ENCODE measurements at places on chromosomes 13 and 19.

DNA sequence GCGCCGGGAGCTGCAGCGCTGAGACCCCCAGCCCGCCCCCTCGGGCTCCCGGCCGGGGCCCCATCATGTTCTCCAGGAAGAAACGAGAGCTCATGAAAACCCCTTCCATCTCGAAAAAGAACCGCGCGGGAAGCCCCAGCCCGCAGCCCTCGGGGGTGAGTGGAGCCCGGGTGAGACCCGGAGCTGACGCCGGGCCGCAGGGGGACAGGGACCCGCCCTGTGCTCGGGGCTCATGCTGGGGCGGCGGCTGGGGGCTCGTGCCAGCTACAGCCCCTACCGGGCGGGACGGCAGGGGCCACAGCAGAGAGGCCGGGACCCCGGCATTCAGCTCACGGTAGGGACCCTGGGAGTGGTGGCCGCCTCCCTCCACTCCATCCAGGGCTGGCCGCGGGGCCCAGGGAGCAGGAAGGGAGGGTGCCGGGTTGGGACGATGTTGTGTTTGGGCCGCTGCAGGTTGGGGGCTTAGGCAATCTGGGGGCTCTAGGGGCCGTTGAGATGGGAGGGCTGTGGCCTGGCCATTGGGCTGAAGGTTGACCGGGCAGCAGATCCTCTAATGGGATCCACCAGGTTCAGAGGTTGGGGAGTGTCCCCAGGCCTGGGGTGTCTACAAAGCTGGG lies 482 bp downstream of the ARHGAP45 start:
- no peak for DNase-seq

DNA sequence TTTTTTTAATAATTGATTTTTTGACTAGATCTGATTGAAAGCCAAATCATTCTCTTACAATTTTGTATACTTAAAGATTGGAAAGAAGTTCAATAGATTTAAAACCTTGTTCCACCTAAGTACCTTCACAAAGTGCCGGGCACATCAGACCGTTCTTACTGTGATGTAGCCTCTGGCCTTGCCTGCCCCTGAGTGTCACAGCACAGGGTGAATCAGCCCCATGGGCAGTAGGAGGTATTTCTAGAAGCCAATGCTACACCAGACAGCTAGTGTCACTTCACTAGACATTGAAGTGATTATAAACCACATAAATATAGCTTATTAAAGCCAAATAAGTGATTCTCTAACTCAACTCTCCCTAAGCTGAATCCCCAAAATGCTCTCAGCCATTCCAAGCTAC lies 131.3 kb downstream of the LACC1 start:
- DNase-seq = no peak

DNA sequence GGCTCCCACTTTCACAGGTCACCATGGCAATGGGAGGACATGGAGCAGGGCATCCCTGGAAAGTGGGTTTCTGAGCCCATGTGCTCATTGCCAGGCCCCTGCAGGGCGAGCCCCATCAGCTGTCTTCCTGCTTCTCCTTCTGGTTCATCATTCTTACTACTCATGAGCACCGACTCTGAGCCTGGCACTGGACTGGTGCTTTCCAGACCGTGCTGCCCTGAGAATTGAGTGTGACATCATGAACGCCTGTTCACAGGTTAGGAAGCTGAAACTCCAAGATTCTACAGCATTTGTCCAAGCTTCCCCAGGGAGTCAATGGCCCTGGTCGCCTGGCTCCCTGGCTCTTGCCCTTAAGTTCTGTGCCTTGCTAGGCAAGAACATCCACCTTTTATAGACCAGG lies 210.4 kb upstream of the ZNF536 start:
- DNase-seq = no peak

GRCh38 chr19:7533281-7533885 lies 2.1 kb upstream of the PNPLA6 start:
- DNase-seq = no peak

DNA sequence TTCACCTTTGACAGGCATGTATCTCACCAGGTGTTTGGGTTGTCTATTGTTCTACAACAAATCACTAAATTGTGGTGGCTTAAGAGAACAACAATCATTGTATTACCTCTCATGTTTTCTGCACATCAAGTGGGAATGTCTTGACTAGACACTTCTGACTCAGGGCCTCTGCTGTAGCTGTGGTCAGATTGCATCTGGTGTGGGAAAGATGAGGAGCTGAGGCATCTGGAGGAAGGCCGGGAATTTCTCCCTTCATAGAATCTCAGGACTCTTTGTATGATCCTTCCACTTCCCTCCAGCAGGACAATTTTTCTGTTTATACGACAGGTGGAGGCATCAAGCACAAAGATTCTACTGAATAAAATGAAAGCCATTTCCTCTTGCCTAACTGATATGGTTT lies 511.8 kb upstream of the NBEA start:
- DNase-seq = no peak

DNA sequence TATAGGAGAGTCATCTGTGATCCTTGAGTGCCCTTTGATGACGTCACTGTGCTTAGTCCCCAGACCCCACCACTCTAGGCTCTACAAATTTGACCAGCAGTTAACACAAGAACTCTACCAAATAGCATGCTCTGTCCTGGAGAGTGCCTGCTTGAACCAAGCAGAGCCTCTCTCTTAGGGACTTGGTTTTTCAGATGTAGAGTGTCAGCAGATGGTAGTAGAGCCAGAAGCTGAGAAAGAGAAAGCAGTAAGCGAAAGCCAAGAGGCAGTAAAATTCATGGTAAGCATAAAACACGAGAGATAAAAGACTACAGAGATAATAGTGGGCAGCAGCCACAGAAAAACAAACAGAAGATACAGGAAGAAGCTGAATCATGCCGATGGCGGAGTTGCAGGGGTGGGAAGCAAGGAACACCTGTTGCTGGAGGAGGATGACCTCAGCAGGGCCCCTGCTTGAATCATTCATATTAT lies 193.3 kb downstream of the SLC7A1 start:
- no peak for DNase-seq

DNA sequence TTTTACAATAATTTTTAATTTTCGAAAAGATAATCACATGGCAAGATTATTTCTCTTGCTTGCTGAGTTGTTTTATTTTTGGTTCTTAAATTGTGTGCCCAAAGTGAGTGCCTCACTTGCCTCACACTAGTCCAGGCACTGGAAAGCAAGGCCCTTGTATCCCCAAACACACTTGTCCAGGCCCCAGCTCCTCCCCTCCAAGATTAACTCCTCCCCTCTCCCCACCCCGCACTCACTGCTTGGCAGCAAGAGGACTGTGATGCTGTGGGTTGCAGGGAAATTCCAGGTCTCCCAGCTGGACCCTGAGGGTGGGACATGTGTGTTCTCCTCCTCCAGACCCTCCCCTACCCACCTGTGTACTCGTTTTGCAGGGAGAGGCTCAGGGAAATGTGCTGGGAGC lies 3.9 kb downstream of the SIGLEC12 start:
- DNase-seq = no peak

DNA sequence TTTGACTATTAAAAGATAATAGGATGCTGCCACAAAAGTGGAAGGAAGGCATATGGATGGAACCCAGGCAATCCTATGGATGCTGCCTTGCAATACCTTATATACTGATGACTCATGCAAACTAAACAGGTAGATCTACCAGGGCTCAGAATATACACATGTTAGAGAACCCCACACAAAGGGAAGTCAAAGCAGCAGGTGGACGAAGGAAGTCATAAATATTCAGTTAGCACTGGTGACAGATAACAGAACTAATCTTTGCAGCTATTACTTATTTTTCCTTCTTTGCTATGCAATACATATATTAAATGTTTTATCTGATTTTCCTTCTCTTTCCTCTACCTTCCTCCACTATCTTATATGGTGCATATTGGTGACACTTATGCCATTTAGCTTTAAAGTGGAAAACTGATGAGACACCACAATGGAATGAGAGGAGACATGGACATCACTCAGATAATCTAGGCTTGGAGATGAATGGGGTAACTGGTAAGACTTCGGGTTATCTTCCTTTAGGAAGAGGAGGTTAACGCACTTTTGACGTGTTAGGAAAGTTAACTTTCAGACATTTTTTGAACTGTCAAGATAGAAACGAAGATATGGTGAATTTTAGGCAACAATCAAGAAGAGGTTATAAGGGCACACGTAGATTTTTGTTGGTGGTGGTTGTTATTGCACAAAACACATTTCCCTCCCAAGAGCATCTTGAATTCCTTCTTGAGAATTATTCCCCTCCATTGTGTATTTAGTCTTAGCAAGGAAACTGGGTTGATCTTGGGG lies 39.8 kb upstream of the MBNL2 start:
- no peak for DNase-seq

- no peak for DNase-seq
These were observed 39.9 kb downstream of the FBN3 start for GRCh38 chr19:8109455-8109854.

DNA sequence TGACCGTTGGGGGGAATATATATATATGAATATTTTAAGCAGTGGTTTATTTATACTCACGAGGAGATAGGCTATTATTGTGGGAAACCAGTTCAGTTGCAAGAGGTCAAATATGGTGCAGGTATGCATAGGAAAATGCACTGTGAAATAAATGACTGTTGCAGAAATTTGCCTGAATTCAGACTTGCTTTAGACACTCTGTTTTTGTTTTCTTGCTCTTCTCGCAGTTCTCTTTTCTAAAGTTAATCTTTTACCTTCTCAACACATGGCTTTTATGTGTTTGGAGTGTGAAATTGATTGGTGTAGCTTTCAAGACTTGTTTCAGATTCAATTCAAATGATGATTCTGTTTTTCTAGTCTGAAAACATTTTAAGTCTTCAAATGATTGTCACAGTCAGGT lies 109.7 kb downstream of the LRCH1 start:
- no peak for DNase-seq

DNA sequence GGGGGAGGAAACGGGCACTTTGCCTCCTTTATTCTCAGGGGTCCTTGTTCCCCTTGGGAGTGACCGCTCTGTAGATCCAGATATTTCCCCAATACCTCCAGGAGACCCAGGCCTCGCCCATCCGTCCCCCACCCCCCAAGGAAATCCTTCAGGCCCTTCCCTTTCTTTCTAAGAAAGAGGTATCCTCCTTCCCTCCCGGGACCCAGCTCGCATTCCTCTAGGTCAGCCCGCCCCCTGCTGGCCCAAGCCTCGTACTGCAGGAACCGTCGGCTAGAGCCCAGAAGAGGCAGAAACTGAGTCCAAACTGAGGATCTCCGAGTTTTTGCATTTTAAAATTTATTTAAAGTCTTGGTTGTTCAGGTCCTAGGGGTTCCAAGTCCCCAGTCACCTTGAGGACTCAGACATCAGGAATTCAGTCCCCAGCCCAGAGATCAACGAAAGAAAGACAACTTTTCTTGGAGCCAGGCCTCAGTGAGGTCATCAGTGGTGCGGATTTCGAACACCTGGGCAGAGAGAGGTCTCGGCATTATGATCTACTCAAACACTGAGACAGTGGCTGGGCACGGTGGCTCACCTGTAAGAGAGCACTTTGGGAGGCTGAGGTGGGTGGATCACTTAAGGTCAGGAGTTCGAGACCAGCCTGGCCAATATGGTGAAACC lies 7.5 kb upstream of the LRFN1 start:
- no peak for DNase-seq

Data from GM12891 (cell line).